ENCODE measurements at places on chromosomes 2 and 18.

GRCh38 chr2:7574385-7574784 lies 657.2 kb downstream of the RNF144A start:
- no peak for DNase-seq

- no peak for DNase-seq
Observed at GRCh38 chr2:144693179-144693578, 173.3 kb upstream of the ZEB2 start.

GRCh38 chr2:85310330-85310729 lies 17.5 kb downstream of the TGOLN2 start:
- no peak for DNase-seq

- DNase-seq: no peak
Observed at GRCh38 chr2:203651621-203652020, 54.8 kb upstream of the CD28 start.

GRCh38 chr18:24497031-24497754 lies 36.8 kb downstream of the HRH4 start:
- DNase-seq: no peak

DNA sequence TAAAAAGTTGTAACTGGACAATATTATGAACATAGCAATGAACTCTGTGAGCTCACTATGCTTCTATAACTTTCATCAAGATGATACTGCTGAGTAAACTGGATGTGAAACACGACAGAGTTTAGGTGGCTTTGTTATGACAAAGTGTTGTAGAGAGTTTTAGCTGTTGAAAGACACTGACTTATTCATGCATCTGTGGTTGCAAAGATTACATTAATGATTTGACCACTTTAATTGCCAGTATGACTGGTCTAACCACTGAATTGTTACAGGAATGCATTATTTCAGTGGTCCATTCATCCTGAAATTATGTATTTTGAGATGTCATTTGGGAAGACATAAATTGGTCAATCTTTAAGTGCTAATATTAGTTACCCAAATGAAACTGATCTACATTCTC lies 117.9 kb downstream of the SPHKAP start:
- DNase-seq: no peak

DNA sequence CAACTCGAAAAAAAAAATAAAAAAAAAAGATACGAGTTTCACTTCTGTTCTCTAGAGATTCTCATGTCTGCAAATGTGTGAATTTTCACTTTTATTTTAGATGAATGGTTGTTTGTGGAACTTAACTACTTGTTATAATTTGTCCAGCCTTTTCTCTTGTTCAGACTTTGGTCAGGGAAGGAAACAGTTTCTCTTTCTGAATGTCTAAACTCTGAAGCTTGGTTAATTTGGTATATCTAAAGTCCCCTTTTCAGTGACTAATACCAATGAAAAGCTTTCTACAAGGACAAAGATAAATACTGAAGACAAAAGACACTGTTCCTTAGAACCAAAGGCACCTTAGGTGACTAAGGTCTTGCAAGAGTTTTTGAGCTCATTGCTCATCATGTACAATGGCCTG lies 144.4 kb upstream of the PIEZO2 start:
- no peak for DNase-seq

DNA sequence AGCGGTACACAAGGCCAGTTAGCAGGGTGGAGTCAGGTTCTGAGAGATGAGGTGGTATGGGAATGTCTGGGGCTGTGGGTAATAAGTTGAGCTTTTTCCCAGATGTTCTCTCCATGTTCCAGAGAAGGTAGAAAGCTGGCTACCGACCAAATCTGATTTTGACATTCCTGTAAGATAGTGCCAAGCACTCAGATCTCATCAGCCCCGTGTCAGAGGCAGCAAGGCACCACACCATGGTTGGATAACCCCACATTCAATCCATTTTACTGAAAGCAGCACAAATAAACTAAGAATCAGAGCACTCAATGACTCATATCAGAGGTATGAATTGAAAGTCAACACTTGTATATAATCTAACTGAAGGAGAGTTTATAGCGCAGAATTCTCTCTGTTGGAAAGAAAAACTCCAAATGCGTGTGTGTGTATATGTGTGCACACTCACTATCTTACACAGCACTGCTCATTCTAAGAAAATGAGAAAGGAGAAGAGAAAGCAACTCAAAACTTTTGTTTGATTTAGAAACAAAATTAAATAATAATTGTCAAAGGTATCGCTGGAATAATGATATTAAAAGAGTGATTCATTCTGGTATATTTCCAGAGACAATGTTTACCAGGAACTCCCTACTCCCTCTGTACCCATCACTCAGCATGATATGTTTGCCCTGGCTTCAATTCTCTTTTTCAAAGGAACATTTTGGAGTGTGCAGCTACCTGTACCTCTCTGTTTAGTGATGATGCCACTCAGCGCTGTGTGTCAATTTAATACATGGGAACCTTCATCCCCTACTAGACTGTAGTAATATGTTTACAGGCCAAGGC lies 375.1 kb upstream of the ID2 start:
- no peak for DNase-seq
